Activated T-cell treated with anti-CD3 and anti-CD28 coated beads for 4 hours (primary cell): ENCODE measurements at places on chromosomes 12 and 14.

DNA sequence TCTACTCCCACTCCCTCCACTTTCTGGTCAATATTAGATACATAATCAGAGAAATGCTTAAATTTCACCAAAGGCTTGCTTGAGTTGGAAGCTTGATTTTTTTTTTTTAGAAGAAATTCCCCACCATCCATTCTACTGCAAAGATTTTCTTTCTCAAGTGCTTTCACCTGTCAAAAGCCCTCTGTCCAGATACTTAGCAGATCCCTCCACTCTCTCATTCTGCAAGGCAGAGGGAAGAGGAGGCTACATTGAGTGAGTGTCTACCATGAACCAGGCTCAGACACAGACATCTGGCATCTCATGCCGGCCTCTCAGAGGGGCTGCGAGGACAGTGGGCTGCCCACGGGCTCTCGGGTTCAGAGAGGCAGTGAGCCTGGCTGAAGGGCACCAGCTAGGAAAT is 127.6 kb upstream of the GSC start:
- DNase-seq = no peak

DNA sequence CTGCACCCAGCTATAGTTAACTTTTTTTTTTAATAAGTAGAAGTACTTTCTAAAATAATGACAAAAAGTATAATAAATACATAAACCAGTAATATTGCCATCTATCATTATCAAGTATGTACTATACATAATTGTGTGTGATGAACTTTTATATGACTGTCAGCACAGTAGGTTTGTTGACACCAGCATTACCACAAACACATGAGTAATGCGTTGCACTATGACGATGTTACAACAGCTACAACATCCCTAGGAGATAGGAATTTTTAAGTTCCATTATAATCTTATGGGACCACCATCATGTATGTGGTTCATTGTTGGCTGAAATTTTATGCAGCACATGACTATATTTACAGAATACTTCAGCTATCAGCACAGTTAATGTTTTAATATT is 62.9 kb upstream of the VSX2 start:
- DNase-seq = no peak

- no peak for DNase-seq
Measured at GRCh38 chr12:87676731-87677130, 352.5 kb downstream of the C12orf50 start.

- DNase-seq = no peak
Measured at GRCh38 chr12:50192236-50192635, 25.1 kb upstream of the CERS5 start.

GRCh38 chr12:131592972-131593371 is 117.9 kb upstream of the SFSWAP start:
- no peak for DNase-seq

DNA sequence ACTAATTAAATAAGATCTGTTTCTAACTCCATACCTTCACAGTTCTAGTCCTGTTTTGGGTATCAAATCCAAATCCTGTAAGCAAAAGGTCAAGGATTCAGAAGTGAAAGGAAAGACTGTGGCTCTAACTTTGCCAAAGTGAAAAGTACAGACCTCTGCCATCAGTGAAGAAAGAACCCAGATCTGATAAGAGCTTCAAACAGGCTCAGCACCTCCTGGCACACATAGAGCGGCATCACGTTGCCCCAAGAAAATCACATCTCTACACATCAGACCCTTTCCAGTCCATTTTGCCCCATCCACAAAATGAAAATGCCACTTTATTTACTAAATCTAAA is 23.2 kb downstream of the CLIP1 start:
- DNase-seq = no peak

- no peak for DNase-seq
Measured at GRCh38 chr12:96587691-96588090, 98.3 kb downstream of the CFAP54 start.

DNA sequence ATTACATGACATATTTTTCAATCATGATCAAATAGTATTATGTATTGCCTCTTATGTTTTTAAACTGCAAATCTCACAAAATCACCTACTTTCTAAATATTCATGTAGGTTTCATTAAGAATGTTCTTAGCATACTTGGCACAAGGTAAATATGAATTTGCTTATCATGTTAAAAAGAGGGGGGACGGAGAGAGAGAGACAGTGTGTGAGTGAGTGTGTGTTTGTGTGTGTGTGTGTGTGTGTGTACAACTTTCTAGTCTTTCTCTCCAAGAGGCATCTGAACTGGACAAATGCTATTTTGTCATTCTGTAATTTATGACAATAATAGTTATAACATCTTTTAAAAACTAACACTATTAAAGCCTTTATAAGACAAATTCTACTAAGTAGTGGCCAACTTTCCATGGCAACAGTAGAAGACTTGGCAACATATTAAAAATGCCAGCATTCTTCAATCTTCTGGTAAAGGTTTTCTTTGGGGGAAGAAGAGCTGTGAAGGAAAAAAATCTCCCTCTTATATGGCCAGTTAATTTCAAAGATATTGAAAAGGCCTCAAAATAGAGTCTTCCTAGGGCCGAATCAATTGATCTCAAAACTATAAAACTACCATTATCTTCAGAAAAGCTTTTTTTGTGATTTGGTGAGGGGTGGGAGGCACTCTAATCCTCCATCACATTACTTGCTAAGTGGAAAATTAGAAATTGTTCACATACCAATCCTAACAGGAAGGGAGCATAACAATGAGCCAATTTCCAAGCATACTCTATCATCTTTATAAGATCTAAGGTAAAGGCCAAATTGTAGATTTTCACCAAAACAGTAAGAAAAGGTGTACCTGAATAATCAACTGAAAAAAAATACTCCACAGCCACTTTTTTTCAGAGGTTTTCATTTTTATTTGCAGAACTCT is 28.2 kb downstream of the CDK17 start:
- no peak for DNase-seq

DNA sequence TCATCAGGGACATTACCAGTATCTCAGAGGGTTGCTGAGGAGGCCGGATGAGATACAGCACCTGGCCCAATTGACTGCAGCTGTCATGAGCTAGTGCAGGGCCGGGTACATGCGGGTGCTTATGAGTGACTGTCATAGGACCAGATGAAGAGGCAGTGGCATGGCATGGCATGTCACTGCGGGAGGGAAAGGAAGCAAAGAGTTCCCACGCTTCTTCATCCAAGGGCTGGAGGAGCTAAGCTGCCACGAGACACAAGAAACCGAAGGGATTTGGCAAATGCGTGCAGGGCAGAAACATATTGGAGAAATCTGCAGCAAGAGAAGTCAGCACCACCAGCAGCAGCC is 10.7 kb upstream of the GPX2 start:
- DNase-seq = no peak

DNA sequence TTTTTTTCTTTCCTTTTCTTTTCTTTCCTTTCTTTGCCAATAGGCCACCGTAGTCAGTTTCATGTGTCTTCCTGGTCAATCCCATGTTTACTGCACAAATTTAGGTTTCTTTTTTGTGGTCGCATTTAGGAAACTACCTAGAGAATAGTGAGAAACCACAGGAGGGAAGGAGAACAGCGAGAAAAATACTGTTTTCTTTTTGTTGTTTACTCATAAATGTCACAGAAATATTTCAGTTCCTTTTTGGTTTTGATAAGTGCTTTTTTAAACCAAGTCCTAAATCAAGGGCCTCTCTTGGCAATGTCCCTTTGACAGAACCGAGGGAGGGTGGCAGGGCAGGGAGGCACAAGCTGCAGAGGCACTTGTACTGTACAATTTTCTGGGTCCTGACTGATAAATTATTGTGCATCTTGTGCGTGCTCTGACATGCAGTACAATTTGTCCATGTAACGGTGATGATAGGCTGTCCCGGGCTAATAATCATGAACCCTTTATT is 326.1 kb downstream of the CACNA1C start:
- DNase-seq = no peak

DNA sequence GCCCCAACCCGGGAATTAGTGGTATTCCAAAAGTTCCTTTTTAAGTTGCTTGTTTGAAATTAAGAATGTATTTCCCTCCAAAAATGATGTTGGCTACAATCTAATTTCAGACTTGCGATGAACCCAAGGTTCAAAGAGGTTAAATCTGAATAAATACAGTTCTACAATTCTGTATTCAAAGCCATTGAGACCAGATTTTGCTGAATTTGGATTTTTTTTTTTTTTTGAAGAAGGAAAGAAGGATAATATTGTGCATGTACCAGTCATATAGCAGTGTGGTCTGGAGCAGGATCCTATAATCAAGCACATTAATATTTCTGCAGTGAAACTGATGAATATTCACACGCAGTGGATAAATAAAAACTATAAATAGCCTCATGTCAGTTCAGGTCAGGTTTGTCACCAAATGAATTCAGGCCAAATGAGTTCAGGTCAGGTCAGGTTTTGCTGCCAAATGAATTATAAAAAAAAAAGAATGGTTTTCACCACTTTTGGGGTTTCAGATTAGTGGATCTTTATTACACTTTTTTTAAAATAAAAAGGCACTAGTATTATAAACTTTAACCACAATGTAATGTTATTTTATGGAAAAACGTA is 69.5 kb downstream of the CRADD start:
- DNase-seq = no peak

GRCh38 chr14:34912966-34913365 is 37.8 kb upstream of the BAZ1A start:
- DNase-seq = no peak

DNA sequence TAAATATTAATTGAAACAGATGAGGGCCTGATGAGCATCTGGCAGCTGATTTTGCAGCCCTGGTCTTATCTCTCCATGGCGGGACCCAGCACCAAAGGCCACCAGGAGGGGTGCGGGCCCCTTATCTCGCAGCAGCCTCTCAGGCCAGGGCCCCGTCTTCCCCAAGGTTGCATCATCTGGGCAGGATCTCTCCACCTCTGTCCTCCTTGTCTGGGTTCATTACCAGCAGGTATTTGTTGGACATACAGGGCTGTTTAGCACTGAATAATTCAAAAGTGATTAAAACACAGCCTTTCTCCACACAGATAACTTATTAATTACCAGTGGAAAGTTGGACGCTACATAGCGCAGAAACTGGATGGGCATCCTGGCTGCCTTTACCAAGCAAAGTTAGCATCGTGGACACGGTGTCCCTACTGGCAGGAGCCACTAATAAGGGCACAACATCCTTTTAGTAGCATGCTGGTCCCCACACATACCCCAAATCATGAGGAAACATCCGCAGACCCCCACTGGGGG is 25.8 kb downstream of the TMEM120B start:
- no peak for DNase-seq

DNA sequence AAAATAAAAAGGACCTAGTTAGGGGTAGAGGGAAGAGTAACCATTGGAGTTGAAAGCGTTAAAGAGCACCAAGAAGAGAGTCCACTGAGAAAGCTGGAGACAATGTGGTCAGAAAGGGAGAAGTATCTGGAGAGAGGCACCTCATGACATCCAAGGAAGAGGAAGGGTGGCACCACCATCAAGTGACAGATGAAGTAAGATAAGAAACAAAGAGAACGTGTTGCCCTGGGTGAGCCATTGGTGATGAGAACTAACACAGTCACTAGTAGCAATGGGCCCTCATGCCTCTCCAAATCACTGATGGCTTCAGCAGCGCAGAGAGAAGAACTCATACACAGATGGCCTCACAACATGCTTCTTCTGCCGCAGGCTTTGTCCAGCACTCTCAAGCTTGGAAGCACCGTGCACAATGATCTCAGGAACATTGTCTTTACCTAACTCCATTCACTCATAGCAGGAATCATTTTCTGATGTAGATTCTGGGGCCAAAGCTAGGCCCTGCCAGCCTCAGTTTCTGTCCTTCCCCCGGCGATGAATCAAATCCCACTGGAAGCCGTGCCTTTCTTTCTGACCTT is 252.9 kb downstream of the DPF3 start:
- no peak for DNase-seq

- DNase-seq = no peak
Measured at GRCh38 chr12:31118347-31119191, 44.9 kb downstream of the DDX11 start.

DNA sequence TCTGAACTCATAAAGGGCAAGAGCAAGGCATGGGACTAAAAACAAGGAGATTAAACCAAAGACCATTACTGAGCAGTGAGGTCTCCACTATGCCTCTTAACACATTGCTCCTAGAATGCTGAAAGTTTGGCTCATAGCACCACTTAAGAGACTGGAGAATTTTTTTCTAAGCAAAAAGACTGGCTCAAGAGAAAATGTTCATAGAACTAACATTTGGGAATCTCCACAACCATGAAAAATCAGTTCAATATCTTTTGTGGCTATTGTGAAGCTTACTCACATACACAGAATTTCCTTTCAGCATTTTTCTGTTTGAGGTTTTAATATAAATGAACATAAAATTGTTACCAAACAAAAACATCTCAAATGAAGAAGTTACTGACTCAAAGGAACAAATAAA is 255.8 kb downstream of the CCDC91 start:
- DNase-seq = no peak

DNA sequence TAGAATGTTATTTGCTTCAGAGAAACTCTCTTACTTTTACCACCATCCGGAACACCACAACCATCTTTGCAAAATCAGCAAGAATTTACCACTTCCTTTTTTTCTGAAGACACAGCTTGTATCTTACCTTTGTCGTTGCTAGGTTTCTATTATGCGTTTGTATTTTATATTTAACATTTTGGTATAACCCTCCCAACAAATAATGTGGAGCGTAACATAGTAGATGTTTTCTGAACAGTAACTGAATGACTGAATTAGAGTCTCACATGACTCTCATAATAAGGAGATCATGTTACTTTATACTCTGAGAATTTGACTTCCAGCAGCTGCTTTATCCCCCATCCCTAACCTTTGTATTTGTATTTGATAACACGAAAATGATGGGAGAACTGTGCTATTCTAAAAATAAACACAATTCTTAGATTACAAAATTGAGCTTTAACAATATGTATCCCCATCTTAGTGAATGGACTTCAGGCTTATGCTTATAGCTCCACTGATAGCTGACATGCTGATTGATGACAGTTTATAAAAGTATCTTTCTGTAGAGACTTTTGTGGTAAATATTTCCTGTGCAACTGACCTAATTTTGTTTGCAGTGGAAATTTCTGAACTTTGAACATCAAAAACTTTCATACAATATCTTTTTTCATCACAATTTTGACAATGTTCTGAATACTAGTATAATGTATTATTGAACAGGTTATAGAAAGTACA is 7.9 kb upstream of the KLRB1 start:
- no peak for DNase-seq

- DNase-seq = no peak
Measured at GRCh38 chr12:2094597-2094996, 41.8 kb downstream of the CACNA1C start.

GRCh38 chr14:89294060-89294459 is 123.0 kb downstream of the FOXN3 start:
- DNase-seq = no peak

GRCh38 chr12:51746416-51746815 is 102.1 kb downstream of the FIGNL2 start:
- no peak for DNase-seq

DNA sequence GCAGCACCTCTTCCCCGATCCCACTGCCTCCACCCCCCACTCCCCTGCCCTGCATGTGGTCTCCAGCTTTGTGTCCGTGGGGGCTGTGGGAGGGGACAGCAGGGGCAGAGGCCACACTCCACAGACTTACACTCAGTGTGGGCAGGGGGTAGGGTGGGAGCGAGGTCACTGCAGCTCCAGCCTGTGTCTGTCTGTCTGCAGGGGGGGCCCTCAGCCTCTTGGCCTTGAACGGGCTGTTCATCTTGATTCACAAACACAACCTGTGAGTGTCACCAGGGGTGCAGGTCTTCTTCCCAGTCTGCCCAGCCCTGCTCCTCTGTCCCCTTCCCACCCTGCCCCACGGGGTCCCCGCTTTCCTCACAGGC is 6.5 kb downstream of the NOC4L start:
- no peak for DNase-seq
